ENCODE measurements at places on chromosomes 5 and 9.

DNA sequence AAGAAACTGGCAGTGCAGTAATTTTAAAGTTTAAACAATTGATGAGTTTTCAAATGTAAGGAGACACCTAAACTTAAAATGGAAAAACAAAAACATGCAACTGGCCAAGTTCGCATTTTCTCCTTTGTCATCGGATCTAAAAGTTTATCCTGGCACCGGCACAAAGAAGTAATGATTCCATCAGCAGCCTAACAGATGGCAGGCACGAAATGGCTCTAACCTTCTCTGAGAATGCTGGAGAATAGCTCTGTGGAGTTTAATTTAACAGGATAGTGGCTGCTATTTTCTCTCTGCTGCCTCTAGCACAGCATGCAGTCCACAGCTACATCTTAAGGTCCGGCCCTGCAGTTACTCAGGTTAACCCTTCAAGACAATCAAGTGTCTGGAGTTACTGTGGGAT is 82.2 kb downstream of the PRELID2 start:
- no peak for DNase-seq

- no peak for DNase-seq
Observed at GRCh38 chr9:131096269-131097125, at the start of gene AIF1L. AIF1L (plus strand) TSS chr9:131096531; CDS start chr9:131096630, 99 bp downstream.

DNA sequence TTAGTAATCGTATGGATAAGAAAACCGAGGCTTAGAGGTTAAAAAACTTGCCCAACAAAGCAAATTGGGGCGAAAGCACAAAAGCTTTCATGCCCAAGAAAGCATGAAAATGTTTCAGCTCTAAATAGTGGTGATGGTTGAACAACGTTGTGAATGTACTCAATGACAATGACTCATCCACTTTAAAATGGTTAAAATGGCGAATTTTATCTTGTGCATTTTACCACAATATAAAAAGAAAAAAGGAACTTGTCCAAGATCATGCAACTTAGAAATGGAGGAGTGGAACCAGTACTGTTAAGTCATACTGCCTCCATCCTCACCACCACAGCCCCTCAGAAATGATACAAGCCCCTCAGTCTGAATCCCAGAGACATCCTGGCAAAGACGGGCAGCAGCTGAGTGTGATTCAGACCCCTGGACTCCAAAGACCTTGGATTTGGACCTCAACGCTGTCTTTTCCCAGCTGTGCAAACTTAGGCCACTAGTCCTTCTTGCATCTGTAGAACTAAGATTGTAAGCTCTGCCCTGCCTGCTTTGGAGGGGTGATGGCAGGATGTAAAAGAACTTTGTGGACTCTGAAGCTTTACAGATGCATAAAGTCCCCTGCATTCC is 158.4 kb downstream of the GABBR2 start:
- DNase-seq: no peak

GRCh38 chr5:178557416-178557815 is 32.8 kb downstream of the COL23A1 start:
- no peak for DNase-seq

GRCh38 chr9:135144581-135145170 is 57.2 kb downstream of the OLFM1 start:
- DNase-seq: no peak

DNA sequence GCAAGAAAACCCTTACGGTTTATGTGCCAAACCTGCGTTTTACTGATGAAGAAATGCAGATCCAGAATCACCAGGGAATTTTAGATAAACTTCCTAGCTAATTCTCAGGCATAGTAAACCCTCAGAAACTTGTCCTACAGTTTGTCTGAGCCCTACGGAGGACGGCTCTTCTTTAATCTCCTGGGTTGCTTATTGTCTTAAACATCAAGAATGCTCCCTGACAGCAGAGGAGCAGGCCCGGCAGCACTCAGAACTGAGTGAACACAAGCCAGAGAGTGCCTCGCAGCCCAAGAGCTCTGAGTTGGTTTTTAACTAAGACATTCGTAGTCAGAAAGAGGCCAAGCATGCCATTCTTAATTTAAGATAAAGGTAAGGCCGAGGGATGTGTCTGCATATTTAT is 114.7 kb upstream of the ERCC6L2 start:
- DNase-seq: no peak

DNA sequence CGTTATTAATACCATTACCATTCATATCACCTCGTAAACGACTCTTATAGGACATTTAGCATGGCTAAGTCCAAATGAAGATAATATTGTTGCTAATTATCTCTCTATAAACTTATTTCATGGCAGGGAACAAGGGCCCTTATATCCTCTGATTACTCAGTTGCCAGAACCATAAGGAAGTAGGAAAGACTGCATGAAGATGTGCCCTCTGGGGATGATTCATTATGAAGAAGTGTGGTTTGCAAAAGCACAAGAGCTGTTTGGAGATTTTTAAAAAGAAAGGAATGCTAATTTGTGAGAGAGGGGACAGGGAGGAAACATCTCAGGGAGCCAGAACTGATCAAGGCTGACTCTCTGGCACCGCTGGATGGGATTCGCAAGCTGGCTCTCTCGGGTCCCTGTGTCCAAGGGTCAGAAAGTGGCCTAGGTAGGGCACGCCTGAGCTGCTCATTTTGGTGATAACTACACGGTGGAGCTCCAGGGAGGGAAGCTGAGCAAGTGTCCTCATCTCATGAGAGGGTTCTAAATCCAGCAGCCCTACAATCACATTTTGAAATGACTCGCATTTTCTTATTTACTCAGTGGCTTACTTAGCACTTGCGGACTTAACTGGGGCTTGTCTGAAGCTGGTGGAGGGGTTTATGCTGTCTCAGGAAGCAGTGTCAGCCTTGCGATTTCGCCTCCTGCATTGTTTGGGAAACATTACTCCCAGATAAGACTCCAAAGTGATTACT is 136.8 kb downstream of the C5orf15 start:
- no peak for DNase-seq

- no peak for DNase-seq
Observed at GRCh38 chr5:171927345-171927941, 79.0 kb downstream of the FBXW11 start.

- DNase-seq: no peak
Observed at GRCh38 chr9:100295240-100295639, 57.5 kb downstream of the TEX10 start.
